ENCODE measurements at places on chromosomes 12 and 14.

DNA sequence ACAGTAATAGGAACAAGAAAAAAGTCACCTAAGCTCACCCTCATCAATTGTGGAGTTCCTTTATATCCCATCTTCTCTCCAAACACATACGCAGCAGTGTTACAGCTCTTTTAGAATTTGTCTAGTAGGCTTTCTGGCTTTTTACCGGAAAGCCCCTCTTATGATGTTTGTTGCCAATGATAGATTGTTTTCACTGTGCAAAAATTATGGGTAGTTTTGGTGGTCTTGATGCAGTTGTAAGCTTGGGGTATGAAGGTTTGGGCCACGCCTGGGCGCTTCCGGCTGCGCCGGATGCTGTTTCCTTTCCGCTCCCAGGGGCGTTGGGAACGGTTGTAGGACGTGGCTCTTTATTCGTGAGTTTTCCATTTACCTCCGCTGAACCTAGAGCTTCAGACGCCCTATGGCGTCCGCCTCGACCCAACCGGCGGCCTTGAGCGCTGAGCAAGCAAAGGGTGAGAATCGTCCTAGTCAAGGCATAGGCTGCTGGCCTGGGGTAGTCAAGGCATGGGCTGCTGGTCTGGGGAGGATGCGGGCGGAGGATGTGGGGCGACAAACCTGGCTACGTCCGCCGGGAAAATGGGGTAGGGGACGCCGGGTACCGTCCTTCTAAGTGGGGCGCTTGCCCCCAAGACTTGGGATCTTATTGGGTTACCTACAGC, at the start of the genes C12orf57 and RNU7-1:
Gene C12orf57 (plus strand): TSS at position 301 of the 659 bp plus-strand sequence. CDS start 100 bp downstream, at position 401.
Gene RNU7-1 (plus strand): TSS at position 95 of the 659 bp plus-strand sequence.
- DNase-seq, result peak; percentile 60

DNA sequence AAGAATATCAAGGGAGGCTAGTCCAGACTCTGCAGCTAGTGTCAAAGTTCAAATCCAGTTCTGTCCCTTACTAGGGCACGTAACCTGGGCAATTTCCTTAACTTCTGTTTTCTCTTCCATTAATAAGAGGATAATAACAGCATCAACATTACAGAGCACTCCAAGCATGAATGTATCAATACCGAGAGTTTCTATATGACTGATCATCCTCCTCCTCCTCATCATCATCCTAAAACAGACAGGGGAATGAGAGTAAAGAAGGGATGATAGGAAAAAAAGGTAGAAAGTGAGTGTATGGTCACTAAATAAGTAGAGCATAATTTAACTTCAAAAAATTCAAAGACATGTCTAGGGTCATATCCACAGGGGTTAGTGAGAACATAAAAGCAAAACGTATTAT, 171.4 kb downstream of the NDUFA12 start:
- no peak for DNase-seq

- DNase-seq, result no peak
These were observed 24.2 kb downstream of the NOC4L start for GRCh38 chr12:132168311-132169031.

DNA sequence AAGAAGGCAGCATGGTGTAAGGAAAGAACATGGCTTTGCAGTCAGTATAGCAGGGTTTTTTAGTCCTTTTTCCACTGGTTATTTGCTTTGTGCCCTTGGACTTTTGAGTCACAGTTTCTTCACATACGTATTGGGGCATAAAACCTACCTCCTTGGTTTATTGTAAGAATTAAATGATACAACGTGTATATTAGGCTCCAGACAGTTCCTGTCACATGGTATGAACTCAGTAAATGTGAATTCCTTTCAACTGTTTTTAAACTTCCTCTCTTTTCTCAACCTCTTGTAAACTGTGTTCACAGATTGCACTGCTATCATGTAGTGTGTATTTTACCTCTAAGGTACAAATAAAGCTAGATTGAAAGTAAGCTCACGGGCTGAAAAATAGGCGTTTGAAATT, 29.5 kb downstream of the MSRB3 start:
- no peak for DNase-seq

GRCh38 chr12:66047411-66048021, 83.0 kb downstream of the LLPH start:
- DNase-seq, result no peak

GRCh38 chr14:97277711-97278110, 480.5 kb downstream of the VRK1 start:
- DNase-seq, result no peak

- no peak for DNase-seq
These were observed at the start of gene MMP14 for GRCh38 chr14:22836301-22837113. TSS of gene MMP14 (plus strand) at chr14:22836585. CDS start at chr14:22836818, 233 bp downstream.

DNA sequence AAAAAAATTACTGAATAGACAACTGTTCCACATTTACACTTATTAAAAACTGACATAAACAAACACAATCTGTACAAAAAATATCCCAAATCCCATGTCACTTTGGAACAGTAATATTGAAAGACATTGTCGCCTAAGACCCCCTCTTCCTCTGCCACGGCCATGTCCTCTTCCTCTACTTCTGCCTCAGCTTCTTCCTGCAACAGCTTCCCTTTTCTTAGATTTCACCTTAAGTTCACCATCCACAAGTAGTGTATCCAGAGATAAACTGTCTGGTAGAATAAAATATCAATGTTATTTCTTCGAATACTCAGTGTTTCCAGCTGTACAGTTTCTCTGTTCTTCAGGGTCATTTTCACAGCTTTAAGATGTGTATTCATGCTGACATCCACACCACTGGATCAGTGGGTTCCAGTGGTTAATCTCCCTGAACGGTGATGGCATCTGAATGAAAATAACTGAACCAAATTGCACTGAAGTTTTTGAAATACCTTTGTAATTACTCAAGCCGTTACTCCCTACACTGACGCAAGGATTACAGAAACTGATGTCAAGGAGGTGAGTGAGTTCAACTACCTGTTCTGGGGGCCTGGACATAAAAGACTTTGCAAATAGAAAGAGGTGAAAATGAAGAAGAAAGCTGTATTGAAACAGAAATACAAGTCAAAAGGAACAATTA, 208.5 kb downstream of the C12orf50 start:
- no peak for DNase-seq

DNA sequence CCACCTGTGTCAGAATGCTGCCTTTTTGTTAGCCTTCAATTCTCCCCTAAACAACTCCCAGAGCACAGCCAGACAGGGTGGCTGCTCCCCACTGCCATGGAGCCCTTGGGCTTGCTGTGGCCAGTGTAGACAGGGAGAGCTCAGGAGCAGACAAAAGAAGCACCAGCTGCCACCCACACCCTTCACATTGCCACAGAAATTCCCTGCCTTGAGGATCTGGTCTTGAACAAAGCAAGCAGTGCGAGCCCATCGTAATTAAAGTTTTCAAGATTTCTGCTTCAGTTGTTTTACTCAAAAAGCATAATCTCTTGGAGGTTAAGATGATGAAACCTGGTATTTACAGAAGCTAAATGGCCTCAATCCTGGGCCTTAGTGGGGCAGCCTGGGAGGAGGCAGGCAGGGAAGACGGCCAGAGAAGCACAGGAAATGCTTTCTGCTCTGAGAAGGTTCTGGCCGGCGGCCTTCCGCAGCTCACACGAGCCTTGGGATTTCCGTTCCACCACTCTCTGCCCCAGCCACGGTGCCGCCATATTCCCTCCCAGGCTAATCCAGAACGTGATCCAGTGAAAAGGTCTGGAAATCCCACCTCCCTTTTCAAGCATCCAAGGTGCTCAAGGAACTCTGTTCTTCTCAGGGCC, 535.2 kb downstream of the BCL11B start:
- DNase-seq, result no peak

GRCh38 chr12:130920723-130921381, 32.9 kb upstream of the ADGRD1 start:
- no peak for DNase-seq

DNA sequence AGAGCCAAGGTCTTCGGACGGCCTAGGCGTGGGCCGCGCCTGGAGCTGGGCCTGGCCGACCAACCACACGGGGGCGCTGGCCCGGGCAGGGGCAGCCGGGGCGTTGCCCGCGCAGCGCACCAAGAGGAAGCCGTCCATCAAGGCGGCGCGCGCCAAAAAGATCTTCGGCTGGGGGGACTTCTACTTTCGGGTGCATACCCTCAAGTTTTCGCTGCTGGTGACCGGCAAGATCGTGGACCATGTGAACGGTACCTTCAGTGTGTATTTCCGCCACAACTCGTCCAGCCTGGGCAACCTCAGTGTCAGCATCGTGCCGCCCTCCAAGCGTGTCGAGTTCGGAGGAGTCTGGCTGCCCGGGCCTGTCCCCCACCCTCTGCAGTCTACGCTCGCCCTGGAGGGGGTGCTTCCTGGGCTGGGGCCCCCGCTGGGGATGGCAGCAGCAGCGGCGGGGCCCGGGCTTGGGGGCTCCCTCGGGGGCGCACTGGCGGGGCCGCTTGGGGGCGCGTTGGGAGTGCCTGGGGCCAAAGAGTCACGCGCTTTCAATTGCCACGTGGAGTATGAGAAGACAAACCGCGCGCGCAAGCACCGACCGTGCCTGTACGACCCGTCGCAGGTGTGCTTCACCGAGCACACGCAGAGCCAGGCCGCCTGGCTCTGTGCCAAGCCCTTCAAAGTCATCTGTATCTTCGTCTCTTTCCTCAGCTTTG, 4.4 kb upstream of the SHMT2 start:
- DNase-seq, result peak; percentile 73

- peak; percentile 42 for DNase-seq
These were observed 4.7 kb downstream of the TNFRSF1A start for GRCh38 chr12:6336889-6337853.

- DNase-seq, result no peak
These were observed 169.8 kb downstream of the LRIG3 start for GRCh38 chr12:58750484-58750883.

DNA sequence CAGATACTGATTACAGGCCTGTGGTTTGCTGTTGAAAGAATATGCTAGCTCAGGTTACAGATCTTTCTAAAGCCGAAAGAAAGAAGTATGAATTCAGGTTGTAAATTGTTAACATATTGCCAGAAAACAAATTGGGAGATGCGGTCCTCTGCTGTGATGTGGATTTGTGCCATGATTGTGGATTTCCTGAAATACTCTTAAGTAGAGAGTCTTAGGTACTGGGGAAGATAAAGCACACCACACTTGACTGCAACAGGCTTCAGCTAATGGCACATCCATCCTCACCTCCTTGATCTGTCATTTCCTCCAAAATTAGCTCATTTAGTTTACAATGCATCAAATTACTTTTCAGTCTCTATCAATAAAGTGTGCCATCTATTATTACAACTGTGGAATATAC, 279.2 kb downstream of the SYT1 start:
- DNase-seq, result no peak

DNA sequence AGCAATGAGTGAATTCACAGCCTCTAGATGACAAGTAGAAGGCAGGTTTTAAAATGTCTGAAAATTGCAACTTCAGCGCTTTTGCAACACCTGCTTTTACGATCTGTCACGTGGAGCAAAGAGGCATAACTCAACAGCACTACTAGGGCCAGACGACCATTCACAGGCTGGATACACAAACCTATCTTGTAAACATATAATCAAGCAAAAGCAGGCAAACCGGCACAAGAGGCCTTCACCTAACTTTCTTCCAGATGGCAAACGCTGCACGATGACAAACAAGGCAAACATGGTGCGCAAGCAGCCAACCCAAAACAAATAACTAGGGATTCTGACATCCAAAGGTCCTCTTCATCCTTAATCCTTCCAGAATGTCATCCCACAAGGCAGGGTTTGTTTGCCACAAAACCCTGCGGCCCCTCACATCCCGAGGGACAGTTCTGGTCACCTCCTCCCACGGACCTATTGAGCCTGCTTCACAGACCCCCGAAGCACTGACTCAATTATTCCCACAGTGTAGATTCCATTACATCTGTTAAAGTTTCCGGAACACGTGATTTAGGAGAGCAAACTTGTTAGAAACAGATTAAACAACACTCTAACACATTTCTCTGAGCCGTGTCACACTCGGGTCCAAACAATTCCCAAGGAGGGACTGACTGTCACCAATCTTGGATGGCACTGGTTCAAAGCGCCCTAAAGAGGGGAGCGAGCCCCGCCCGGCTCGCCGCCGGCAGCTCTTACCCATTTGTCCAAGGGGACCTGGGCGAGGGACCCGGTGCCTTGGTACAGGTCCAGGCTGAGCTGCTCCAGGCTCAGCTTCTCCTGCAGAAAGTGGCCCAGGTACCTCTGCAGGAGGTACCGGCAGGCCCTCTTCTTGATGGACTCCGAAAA, 823 bp downstream of the ATG2B start:
- DNase-seq, result peak; percentile 51

- no peak for DNase-seq
These were observed 80.6 kb upstream of the DICER1 start for GRCh38 chr14:95237958-95238340.

DNA sequence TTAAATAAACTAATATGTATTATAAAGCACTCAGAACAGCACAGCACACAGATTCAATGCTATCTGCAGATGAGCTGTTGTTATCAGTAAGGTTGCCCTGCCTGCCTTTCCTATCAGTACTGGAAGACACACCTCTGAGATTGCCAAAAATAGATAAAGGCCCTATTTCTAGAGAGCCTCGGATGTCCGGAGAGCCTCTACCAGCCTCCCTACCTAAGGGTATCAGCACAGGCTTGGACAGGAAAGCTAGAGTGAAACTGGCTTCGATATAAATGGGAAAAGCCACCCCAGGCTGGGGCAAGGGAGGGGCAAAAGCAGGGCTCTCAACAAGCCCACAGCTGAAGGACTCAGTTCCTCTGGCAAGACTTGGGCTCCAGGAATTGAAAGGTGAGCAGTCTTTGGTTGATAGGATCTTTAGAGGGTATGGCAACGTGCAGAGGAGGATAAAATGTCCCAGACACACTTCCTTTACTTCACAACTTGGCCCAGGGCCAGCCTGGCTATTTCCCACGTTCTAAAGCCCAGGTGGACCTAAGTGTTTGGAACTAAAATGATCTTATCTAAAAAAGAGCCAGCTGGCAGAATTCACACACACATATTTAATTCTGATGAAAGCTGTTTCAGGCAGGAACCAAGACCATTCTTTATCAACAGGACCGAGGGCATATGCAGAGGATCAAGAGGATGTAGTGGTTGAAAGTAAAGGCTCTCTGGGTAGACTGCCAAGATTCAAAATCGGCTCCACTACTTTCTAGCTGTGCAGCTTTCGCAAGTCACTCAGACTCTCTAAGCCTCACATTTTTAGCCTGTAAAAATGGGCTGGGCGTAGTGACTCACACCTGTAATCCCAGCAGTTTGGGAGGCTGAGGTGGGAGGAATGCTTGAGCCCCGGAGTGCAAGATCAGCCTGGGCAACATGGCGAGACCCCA, 37.8 kb upstream of the ITPR2 start:
- no peak for DNase-seq

DNA sequence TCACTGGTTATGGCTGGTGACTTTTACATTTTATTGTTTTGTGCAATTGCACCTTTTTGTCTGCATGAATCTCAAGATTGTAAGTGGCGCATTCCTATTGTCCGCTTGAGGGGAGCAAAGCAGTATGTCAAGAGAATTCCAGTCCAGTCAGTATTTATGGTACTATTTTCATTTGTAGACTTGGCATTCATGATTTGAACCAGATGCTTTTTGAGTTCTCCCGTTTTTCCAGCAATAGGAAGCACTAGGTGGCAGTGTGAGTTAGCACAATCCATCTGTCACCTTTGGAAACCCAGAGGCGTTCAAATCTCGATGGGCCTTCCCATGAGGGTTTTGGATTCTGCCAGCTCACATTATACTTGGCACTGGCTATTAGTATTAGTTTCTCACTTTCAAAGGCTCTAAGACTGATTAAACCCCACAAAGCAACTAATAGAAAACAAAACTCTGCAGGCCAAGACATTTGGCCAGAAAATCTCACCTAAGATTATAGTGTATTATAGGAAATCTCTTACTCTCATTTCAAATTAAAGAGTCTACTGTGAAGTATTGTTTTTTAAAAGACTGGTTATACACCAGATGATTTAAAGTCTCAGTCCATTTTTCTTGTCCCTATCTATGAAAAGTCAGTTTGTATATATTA, 2.2 kb downstream of the DACT1 start:
- DNase-seq, result no peak
